ENCODE measurements at places on chromosomes 5 and 9. TPM values are rescaled to one million over a fixed set of nuclear protein-coding genes. Genes with fewer than 3 reads are reported as not detected.

DNA sequence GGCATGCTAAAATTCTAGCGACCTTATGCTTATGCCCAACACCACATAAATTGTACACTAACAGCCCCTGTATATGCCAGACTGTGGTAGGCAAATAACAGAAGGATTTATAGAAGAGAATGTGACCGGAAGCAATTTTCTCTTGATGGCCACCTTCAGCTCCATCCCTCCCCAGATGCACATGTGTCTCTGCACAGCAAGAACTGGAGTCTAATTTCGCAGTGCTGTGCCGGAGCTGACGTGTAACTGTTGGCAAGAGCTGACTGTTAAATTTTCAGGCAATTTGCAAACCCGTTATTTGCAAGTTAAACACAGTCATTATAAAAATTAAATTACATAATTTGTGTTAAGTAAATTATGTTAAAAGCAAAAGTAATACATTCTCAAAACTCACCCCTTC, 48.4 kb downstream of the PCA3 start:
- DNase-seq: no peak

GRCh38 chr5:121969660-121970295, 8.0 kb downstream of the SRFBP1 start:
- no peak for DNase-seq

- no peak for DNase-seq
These were observed 63.6 kb upstream of the BOD1 start for GRCh38 chr5:173679909-173680630.

DNA sequence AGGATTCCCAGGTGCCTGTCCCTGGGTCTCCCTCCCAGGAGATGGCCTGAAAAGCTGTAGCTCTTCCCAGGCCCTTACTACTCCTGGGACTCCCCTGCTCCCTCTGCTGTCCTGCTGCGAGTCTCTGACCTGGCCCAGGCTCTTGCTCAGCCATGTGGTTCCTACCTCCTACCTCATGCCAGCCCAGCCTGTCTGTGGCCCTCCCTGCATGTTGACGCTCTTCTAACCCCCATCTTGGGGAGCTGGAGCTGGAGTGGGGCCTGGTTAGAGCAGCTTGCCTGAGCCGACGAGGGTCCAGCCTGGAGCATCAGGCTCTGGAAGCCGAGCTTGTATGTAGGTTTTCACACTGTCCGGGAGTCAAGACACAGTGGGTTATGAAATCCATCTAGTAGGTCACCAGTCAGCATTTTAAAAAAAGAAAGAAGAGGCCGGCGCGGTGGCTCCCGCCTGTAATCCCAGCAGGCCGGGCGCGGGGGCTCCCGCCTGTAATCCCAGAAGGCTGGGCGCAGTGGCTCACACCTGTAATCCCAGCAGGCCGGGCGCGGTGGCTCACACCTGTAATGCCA, 244.4 kb downstream of the FANCC start:
- no peak for DNase-seq

DNA sequence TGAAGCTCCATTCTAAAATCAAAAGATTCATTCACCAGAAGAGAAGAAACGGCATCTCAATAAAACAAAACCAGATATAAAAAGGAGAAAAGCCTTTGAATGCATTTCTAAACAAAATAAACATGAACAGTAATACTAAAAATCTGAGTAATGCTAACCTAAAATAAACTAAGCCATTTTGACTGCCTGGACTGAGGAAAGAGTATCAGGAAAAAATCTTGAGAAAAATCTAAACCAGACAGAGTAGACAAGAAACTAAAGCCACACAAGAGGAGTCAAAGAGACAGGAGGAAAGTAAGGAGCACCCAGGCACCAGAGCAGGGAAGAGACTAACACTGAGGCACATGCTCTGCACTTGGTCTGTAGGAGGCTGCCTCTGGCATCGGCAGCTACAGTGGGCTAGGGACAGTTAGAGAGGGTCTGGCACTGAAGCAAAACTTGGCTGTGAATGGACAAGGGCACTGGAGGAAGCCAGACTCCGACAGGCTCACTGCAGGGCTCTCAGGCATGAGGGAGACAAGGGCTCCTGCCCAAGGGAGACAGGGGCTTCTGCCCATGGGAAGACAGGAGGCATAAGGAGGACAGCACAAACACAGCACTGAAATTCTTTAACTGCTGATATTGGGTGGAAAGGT, 50.2 kb downstream of the DROSHA start:
- DNase-seq: no peak

DNA sequence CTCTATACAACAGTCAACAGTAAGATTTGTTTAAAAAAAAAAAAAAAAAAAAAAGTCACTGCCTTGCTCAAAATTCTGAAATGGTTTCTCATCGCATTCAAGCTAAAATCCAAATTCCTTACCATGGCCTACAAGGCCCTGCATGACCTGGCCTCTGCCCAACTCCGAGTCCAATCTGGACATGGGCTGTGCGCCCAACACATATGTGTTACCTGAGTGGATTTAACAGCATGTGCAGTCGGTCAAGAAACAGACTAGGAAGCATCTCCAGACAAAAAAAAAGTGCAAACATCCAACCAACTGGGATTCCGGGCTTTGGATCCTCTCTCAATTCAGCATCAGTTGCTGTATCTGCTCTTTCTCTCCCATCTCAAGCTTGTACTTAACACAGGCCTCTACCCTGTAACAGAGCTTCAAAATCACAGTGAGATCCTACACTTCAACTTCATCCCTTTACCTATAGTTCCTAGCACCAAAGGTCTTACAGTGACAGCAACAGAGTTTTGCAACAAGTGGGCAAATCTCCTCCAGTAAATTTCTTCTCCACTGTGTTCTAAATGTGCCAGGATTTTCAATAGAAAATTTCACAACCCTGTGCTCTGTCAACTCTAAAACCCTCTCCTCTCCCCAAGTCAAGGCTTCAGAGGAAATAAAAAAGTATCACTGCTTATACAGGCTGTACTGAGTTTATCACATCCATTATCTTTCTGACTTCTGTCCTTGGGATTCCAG, 19.6 kb downstream of the ZNF608 start:
- DNase-seq: no peak

DNA sequence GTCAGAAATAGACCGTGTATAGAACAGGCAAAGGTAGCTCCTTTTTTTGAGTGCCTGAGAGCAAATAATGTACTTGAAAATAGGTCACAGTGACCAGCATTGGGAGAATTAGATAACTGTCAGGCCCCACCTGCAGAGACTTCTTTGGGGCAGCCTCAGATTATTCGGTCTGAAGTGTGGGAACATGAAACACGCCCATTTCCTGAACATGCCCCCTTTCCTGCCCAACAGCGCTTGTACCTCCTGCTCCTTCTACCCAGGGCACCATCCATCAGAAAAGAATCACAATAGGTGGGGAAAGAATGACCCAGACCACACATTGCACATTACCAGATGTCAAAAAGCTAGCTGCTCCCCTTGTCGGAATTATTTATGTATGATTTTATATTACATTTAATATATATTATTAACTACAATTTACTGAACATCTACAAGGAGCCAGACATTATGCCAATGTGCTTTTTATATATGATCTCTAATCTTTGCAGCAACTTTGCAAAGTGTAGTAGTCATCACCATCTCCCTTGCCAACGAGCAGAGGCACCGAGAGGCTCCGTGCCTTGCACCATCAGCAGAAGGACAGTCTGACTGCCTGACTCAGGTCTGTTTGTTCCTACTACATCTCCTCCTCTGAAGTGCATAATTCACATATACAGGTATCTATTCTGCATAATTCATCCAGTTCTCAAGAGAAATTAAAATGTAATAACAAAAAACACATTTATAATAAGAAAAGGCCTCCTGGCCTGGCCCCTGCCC, 39.5 kb downstream of the PTPN3 start:
- DNase-seq: no peak

- no peak for DNase-seq
These were observed 156.6 kb downstream of the TLR4 start for GRCh38 chr9:117860849-117861248.

DNA sequence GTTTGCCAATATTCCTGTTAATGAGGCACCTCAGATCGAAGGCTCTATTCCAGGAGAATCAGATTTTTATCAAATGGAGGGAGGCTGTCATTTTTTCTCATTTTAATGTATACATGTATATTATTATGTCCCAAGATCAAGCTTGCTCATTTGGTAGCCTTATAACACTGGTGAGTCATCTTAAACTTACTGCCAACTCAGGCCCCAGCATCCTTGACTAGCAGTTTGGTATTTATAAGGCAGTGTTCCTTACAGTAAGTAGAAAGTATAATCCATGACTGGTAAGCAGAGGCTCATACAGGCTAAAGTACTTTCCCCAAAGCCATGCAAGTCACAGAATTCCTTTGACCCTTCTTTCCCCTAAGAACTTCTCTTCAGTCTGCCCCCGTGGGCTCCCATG, 90.7 kb upstream of the NR3C1 start:
- DNase-seq: no peak

GRCh38 chr5:2201832-2202231, 319.1 kb upstream of the IRX4 start:
- no peak for DNase-seq

- DNase-seq: no peak
These were observed 2.1 kb downstream of the FGF18 start for GRCh38 chr5:171421331-171422262.

GRCh38 chr9:2916382-2916985, 72.6 kb upstream of the PUM3 start:
- DNase-seq: no peak

GRCh38 chr9:11039006-11039405, 426.2 kb upstream of the PTPRD start:
- DNase-seq: no peak

DNA sequence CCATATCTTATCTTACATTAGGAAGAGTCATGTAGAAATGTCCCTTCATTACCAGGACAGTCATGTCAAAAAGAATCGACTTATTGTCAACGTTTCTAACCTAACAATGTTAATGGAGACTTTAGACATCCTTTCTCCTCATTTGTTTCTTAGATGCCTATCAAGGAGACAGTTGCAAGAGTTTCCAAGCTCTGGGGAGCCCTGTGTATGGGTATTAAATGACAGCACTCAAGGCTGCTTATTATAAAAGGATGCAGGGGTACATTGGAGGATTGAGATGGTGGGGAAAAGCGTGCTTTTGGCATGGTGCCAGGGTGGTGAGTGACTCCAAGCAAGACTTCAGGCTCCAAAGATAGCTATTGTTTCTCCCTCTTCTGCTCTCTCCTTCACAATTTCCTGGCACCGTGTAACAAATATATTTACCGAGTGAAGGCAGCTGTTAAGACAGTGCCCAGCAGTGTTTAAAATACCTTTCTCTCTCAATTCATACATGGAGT, 461.3 kb upstream of the CLINT1 start:
- no peak for DNase-seq

DNA sequence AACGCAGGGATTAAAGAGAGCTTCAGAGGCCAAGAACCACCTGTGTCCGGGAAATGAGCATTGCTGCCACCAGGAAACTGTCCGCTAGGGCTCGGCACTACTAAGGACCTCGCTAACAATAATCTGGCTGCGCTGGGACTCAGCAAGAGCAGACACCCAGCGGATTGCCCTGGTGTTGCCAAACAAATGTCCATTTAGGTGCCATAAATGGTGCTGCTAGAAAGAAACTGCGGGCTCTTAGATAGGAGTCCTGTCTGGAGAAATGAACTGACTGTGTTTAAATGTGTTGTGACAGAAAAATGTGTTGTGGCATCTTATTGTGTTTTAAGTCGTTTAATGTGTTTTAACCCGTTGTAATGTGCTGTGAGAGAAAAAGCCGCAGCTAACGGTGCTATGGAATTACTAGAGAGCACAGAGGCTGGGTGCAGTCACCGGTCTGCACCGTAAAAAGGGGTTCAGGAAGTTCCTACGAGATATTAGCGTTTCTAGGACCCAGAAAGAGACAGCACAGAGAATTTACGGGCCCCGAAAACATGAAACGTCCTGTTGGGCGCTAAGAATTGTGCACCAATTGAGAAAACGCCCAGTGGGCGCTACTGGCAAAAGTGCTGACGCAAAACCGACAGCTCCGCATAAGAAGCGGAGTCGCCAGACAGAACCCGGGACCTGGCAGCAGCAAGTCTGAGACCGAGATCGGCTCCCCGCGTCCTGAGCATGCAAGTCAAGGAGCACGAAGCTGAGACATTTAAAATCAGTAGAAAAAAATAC, 90.6 kb downstream of the ANXA2R start:
- no peak for DNase-seq

DNA sequence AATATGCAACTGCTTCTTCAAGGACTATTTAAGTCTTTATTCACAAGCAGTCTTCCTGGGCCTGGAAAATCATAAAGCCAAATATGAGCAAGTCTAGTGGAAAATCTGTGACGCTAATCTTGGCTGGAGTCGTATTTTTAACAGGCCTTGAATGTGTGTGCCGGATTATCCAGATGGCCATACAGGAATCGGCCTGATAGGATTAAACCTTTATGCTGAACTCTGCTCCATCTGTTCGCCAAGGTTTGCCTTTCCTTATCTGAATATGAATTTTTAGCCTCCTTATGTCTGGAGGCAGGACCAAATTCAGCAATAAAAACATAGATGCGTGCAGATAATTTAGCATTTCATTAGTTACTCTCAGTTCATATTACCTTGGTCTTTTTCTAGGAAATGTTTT, 294.5 kb downstream of the EBF1 start:
- DNase-seq: no peak

- no peak for DNase-seq
These were observed 116.3 kb downstream of the HSD17B3 start for GRCh38 chr9:96185518-96186156.

DNA sequence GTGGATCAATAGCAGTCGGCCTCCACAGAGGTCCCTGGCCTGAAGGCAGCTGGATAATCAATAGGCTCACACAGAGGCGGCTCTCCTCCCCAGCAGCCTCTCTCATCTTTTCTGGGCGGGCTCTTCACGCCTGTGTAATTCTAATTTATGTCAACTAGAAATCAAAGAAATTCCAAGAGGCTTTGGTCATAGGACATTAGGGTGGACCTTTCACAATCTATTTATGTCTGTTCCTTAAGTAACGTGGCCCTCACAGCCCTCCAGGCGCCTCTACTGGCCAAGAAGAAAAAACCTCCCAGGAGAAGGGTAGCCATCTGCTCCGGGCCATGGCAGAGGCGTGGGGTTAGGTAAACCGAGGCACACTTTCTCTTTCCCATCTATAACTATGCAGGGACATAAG, 205.1 kb upstream of the EFNA5 start:
- DNase-seq: peak; percentile 87

DNA sequence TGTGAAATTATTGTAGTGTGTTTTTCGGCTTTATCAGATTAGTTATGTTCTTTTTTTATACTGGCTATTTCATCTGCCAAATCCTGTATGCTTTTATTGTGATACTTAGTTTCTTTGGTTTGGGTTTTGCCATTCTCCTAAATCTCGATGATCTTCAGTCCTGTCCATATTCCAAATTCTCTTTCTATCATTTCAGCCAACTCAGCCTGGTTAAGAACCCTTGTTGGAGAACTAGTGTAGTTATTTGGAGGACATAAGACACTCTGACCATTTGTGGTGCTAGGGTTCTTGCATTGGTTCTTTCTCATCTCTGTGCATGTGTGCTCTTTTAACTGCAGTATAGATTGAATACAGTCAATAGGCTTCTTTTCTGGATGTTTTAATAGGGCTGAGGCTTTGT, 187.0 kb upstream of the CCNH start:
- no peak for DNase-seq

GRCh38 chr5:72228960-72229359, 91.1 kb downstream of the MRPS27 start:
- DNase-seq: no peak

GRCh38 chr5:1481266-1481958, 36.2 kb upstream of the SLC6A3 start:
- no peak for DNase-seq

Gene SPAAR
- total RNA-seq: not detected

Gene CDX1
- total RNA-seq: 0.33 TPM

Gene TAF11L5
- total RNA-seq: not detected

Gene DMRT3
- total RNA-seq: 0.34 TPM

Gene SOX30
- not detected for total RNA-seq

Gene PTPRD
- total RNA-seq: 25.8 TPM

Gene CEL
- 0.68 TPM for total RNA-seq

Measured in kidney epithelial cell (primary cell).